WTC11 (cell line): ENCODE measurements at places on chromosomes 4 and X.
A peak's percentile ranks its signal among the peaks of the same experiment; 100 is the strongest.

GRCh38 chr4:165079476-165079875 is 25.8 kb downstream of the TRIM75 start:
- no peaks in the 10 kb centered on the region for H3K4me1 ChIP-seq
- no peaks in the 10 kb centered on the region for H3K27me3 ChIP-seq
- H3K27ac ChIP-seq: no peak overlapping the region
- peaks cover 11% of the 10 kb centered on the region for H3K36me3 ChIP-seq
- no peak overlapping the region for H3K4me3 ChIP-seq

- no peak overlapping the region for H3K4me3 ChIP-seq
- no peaks in the 10 kb centered on the region for H3K36me3 ChIP-seq
- peaks cover 22% of the 10 kb centered on the region for H3K27me3 ChIP-seq
- no peak for DNase-seq
Observed at GRCh38 chrX:129679901-129680300, 25.1 kb upstream of the APLN start.

- peak; percentile 73 for DNase-seq
- H3K4me1 ChIP-seq: peaks cover 36% of the 10 kb centered on the region
- no peak overlapping the region for H3K27ac ChIP-seq
Observed at GRCh38 chr4:153142700-153143438, 61.4 kb upstream of the TRIM2 start.

DNA sequence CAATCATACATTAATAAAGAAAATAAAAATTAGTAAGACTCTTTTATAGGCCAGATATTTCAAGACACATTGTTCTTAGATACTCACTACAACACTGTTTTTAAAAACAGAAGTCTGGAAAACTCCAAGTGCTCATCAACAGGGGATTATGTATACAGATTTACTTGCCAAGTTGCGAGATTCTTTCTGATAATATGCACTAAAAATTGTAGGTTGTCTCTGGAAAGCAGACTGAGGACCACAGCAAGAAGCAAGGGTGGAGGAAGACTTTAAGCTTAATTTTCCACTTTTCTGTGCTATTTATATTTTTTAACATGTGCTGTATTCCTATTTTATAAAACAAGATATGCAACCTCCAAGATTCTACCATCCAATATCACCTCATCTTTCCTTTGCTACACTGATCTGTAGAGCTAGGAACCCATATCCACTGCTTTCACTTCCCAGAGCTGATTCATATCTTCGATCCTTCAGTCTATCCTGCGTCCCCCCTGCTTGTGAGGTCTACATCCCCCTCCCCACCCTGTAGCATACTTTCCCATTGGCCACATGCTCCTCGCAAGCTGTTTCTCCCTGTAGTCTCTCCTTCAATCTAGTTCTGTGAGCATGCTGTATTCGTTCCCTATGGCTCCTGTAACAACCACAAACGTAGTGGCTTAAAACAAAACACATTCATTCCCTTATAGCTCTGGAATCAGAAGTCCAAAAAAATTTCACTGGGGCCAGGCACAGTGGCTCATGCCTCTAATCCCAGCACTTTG is 15.7 kb downstream of the SOD3 start:
- H3K36me3 ChIP-seq: peaks cover 7% of the 10 kb centered on the region
- H3K4me3 ChIP-seq: no peak overlapping the region
- no peak for DNase-seq

GRCh38 chr4:14023036-14023435 is 395.5 kb upstream of the BOD1L1 start:
- H3K27ac ChIP-seq: no peak overlapping the region
- no peaks in the 10 kb centered on the region for H3K36me3 ChIP-seq
- DNase-seq: no peak
- no peaks in the 10 kb centered on the region for H3K27me3 ChIP-seq
- peaks cover 11% of the 10 kb centered on the region for H3K4me1 ChIP-seq

DNA sequence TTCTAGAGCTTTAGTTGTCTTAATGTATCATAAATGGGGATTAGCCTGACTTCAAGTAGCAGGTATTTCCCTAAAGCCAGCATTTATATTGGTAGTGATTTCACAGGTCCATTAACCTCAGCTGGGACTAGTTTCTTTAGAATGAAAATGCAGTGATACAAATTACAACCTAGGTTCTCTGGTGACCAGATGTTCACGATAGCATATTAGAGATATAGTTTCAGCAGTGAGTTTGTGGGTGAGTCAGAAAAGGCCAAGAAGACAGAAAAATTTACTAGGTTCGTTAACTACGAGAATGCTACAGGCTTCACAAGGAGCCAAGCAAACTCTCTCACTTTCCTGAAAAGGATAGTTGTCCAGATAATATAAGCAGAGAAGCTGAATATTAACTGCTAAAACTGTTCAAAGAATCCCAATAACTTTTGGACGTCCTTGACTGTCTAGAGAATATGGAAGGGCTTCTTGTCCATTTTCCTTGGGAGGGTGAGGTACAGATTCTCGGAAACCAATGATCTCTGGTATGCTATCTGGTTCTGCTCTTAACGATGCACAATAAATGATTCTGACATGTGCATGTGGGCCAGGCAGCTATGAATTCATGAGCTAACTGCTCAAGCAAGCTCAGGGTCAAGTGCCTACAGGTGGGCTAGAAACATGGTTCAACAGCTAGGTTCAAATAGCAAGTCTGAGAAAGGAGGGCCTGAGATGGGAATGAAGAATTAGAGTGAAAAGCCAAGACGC is 6.0 kb upstream of the SPCS3 start:
- no peak for DNase-seq
- H3K4me3 ChIP-seq: no peak overlapping the region
- H3K36me3 ChIP-seq: no peaks in the 10 kb centered on the region
- H3K27ac ChIP-seq: no peak overlapping the region
- no peaks in the 10 kb centered on the region; the same call in 1 of the 2 replicates for H3K27me3 ChIP-seq

DNA sequence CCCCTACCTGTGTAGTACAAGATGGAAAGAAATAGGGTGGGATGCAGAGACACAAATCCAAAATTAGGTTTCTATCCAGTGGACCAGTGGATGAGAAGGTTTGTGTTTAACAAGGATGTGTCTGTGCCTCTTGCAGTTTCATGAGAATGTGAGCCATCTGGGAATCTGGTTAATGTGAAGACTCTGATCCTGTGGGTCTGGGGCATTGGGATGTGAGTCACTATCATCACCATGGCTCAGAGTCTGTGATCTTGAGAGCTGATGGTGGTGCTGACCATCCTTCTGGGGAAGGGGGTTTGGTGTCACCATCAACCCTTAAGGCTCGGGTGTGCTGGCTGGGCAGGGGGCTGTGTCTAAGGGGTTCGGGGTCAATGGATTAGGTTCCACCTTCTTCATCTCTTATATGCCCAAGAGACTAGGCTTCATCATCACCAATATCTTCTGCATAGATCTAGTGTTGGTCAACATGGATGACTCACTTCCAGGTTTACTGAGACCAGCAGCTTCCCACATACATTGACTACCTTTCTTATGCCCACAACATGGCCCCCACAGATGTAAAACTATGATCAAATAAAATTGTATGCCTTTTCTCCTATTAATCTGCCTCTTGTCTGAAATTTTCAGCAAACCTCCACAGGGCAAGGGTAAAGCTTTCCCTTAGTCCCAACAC is 65.7 kb upstream of the MID1 start:
- no peak for DNase-seq
- H3K4me3 ChIP-seq: no peak overlapping the region
- peaks cover 6% of the 10 kb centered on the region; the same call in 1 of the 2 replicates for H3K36me3 ChIP-seq

DNA sequence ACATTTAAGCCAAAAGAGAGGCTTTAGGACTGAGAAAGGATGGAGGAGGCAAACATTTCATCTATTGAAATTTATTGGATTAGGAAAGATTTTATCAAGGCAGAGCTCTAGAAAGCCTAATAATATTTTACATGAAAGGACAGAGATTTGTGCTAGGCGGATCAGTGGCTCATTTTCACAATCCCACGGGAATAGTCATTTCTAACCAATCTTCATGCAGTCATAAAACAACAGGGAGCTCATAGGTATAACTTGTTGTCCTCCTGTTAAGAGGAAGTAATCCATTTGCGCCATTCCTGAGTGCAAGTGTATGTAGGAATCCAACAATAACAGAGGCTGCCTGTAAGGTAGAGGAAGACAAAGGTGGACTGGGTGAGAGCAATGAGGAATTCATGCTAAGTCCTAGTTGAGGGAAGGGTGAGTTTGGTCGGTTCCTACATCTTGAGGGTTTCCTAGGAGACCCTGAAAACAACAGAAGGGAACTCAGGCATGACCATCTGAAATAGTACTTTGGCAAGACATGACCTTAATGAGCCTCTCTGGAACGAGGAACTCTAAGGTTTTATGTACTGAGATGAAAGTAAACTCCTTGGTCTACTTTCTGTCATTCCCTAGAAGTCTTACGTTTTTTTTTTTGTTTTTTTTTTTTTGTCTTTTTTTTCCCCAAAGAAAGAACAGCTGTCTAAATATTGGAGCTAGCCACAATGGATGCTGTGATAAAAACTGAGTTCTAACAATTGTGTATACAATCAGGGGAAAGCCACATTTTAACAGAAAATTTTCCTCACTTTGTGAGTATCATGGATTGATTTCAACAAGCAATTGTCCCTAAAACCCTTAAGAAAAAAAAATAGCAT is 89.7 kb downstream of the GEMIN8 start:
- DNase-seq: no peak
- H3K4me3 ChIP-seq: peak overlapping the region; percentile 62
- H3K27ac ChIP-seq: peak overlapping the region; percentile 93
- peaks cover 61% of the 10 kb centered on the region for H3K4me1 ChIP-seq
- no peaks in the 10 kb centered on the region for H3K36me3 ChIP-seq

DNA sequence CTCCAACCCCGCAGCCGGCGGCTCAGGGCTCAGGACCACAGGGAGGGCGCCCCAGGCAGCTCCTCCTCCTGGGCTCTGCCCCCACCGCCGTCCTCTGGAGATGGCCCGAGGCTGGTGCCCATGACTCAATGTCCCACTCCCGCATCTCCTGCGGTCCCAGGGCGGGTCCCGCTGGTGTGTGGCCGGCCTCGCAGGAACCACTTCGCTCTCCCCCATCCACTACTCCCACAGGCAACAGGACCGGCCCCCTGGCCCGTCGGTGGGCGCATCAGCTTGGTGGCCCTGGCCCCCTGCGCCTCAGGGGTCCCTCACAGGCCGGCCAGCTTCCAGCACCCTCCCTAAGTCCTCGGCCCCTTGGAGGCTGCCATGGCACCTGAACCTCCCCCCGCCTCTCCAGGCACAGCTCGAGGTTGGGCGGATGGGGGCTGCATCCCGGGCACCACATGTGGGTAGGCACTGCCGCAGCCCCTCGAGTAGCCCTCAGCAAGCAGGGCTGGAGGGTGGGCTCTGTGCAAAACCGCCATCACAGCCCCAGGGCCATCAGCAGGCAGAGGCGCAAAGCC is 22.8 kb upstream of the SPON2 start:
- no peaks in the 10 kb centered on the region for H3K4me1 ChIP-seq
- H3K27ac ChIP-seq: no peak overlapping the region

DNA sequence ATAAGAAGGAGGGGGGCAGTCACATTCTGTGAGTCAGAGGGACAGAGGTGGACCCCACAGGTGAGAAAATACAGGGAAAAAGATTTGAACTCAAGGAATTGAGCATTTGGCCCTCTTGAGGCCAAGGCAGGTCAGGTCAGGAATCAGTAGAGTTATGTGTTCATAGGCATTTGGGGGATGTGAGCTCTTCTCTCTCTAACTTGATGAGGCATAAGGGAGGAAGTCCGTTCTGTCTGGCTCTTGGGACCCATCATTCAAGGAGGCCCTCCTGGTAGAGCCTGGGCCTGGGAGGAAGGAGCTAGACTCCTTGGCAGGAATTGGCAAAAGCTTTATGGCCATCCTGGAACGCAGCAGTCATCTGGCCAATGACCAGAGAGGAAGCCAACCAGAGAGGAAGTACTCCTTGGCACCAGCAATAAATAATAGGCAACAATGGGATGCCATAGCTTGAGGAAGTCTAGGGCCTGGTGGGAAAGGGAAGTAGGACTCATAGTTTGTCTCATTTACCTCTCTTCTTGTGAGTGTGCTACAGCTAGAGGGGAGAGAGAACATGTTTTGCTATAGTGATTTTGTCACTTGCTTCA is 53.0 kb downstream of the MSN start:
- H3K27me3 ChIP-seq: no peaks in the 10 kb centered on the region
- no peak overlapping the region for H3K27ac ChIP-seq
- peaks cover 4% of the 10 kb centered on the region for H3K4me1 ChIP-seq
- H3K4me3 ChIP-seq: no peak overlapping the region
- H3K36me3 ChIP-seq: peaks cover 9% of the 10 kb centered on the region

- no peak for DNase-seq
- no peak overlapping the region for H3K4me3 ChIP-seq
- H3K27me3 ChIP-seq: no peaks in the 10 kb centered on the region; the same call in 1 of the 2 replicates
- H3K27ac ChIP-seq: no peak overlapping the region; the same call in 1 of the 2 replicates
- H3K4me1 ChIP-seq: peaks cover 10% of the 10 kb centered on the region
- H3K36me3 ChIP-seq: 0 out of 2 replicates have a peak, but pooled peaks cover 3% of the 10 kb centered on the region
Observed at GRCh38 chr4:26806331-26806730, 54.3 kb upstream of the STIM2 start.

- H3K4me3 ChIP-seq: no peak overlapping the region
- H3K36me3 ChIP-seq: no peaks in the 10 kb centered on the region
- H3K4me1 ChIP-seq: no peaks in the 10 kb centered on the region
- DNase-seq: no peak
Observed at GRCh38 chr4:160299608-160300007, 1196.7 kb downstream of the RAPGEF2 start.
